ENCODE measurements at places on chromosomes 11 and 22. TPM values are rescaled to one million over a fixed set of nuclear protein-coding genes. Genes with fewer than 3 reads are reported as not detected.

Gene TRIM29
- total RNA-seq = 2.0 TPM

Gene FGF3
- total RNA-seq = not detected

- DNase-seq = peak; percentile 59
- H3K27ac ChIP-seq = no peak overlapping the region
- H3K27me3 ChIP-seq = no peaks in the 10 kb centered on the region
- H3K36me3 ChIP-seq = peaks cover 13% of the 10 kb centered on the region
These were observed 41.4 kb downstream of the DNHD1 start for GRCh38 chr11:6538456-6538855.

- no peak overlapping the region for H3K4me3 ChIP-seq
- H3K4me1 ChIP-seq = no peaks in the 10 kb centered on the region
- no peak for DNase-seq
- H3K27ac ChIP-seq = no peak overlapping the region
- no peaks in the 10 kb centered on the region for H3K27me3 ChIP-seq
These were observed 29.1 kb downstream of the NFRKB start for GRCh38 chr11:129866311-129866710.

Gene SLC22A12
- total RNA-seq = not detected

Gene SLC25A1
- total RNA-seq = 36.0 TPM

Gene OR52I2
- total RNA-seq = not detected

Gene SAA1
- not detected for total RNA-seq

- peaks cover 29% of the 10 kb centered on the region for H3K27me3 ChIP-seq
- no peak for DNase-seq
- H3K4me3 ChIP-seq = no peak overlapping the region
- H3K27ac ChIP-seq = peak overlapping the region; percentile 93
- no peaks in the 10 kb centered on the region for H3K36me3 ChIP-seq
- H3K4me1 ChIP-seq = peaks cover 27% of the 10 kb centered on the region
These were observed 865 bp upstream of the AMOTL1 start for GRCh38 chr11:94767291-94767690.

Gene OR5B21
- total RNA-seq = not detected

GRCh38 chr11:80261776-80262175, 820.9 kb upstream of the TENM4 start:
- H3K36me3 ChIP-seq = no peaks in the 10 kb centered on the region
- no peaks in the 10 kb centered on the region for H3K4me1 ChIP-seq
- DNase-seq = no peak

DNA sequence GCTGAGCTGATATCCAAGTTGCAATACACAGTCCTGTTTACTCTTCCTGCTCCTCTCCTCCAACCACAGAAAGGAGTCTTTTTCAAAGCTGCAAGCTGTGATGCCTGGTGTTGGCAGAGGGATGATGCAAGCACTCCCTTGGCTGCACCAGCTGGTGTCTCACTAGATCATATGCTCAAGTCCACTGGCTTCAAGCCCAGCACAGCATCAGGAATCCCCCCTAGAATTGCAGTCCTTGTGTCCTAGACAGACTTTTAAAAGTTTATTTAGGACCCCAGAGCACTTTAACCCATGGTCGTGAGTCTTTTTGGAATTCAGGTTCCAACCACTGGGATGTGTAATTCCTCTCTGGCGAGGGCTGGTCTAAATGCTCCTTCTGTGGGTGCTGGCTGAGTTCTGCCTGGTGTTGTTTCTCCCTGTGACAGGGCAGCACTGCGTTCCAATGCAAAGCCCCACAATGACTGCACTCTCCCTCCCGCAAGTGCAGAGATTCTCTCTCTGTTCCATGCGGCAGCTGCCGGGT, 1.9 kb upstream of the HEPN1 start:
- H3K27ac ChIP-seq = no peak overlapping the region
- H3K4me1 ChIP-seq = peaks cover 10% of the 10 kb centered on the region
- H3K4me3 ChIP-seq = no peak overlapping the region
- no peaks in the 10 kb centered on the region for H3K36me3 ChIP-seq
- DNase-seq = no peak

Gene SMTNL1
- total RNA-seq = not detected

Gene THY1
- total RNA-seq = 10.6 TPM

DNA sequence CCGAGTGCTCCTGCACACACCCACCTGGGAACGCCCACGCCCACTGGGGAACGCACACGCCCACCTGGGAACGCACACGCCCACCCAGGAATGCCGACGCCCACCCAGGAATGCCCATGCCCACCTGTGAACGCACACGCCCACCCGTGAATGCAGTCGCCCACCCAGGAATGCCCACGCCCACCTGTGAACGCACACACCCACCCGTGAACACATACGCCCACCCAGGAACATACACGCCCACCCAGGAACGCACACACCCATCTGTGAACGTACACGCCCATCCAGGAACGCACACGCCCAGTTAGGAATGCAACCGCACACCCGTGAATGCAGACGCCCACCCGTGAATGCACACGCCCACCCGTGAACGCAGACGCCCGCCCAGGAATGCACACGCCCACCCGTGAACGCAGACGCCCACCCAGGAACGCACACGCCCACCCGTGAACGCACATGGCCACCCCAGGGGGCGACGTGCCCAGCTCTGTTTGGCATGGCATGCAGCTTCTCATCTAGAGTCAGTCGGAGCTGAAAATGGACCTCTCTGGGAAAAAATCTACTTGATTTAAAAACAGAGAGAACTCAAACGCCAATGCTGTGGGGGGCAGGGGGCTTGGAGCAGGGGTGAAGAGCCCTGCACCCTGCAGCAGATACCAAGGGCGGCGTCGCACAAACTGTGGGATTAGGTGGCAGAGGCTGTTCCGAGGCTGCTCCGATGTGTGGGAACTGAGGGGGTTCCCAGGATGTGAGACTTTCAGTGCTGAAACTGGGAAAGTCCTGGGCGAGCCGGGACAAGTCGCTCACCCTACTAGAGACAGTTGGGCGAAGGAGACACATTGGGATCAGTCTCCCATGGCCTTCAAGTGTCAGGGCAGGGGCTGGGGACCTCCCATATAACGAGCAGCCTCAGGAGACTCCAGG, 83.3 kb downstream of the MYEOV start:
- no peaks in the 10 kb centered on the region for H3K4me1 ChIP-seq
- DNase-seq = peak; percentile 65
- no peak overlapping the region for H3K27ac ChIP-seq
- H3K27me3 ChIP-seq = no peaks in the 10 kb centered on the region

Gene MYRF
- 1.5 TPM for total RNA-seq

Gene ELP4
- total RNA-seq = 16.9 TPM

Gene AP5B1
- 55.5 TPM for total RNA-seq

DNA sequence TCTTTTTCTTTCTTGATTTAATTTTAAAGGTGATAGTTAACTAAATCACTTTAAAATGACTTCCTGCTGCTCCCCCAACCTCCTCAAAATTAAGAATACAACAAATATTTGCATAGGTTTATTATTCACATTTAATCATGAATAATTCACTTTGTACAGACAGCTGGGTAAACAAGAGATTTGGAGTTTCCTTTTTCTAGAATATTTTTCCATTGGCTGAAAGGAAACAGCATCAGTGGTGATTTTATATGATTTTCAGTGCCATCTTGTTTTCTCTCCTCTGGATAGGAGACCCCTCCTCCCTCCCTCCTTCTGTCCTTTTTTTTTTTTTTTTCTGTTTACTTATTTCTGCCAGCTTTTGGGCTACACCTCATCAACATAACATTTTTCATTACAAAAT, 60.5 kb downstream of the LIF start:
- peaks cover 67% of the 10 kb centered on the region for H3K4me1 ChIP-seq
- no peaks in the 10 kb centered on the region for H3K27me3 ChIP-seq
- no peak for DNase-seq
- no peaks in the 10 kb centered on the region for H3K36me3 ChIP-seq
- H3K4me3 ChIP-seq = no peak overlapping the region

DNA sequence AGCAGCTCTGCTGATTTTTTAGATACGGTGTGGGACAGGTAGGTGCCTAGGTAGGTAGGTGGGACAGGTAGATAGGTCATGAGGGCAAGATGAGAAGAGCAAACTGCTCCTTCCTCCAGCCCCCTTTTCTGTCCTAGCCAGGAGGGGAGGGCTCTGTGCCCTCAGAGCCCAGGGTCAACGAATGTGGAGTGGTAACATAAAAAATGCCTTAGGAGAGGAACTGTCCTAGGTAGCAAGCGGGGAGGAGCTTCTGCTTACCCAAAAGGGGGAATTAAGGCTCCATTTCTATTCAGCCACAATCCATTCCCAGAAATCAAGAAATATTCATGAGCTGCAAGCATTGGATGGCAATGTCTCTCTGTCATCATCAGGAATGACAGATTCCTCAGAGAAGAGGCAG, 234.8 kb downstream of the GRIK4 start:
- no peak for DNase-seq
- H3K36me3 ChIP-seq = no peaks in the 10 kb centered on the region
- H3K4me3 ChIP-seq = no peak overlapping the region
- H3K4me1 ChIP-seq = no peaks in the 10 kb centered on the region

Measured in spleen (tissue), 13 donors.